ENCODE measurements at places on chromosomes 13 and 19.

GRCh38 chr13:64029343-64030093 is 2613.9 kb upstream of the PCDH20 start:
- DNase-seq = no peak

GRCh38 chr13:99215184-99215830 is 14.7 kb downstream of the UBAC2 start:
- no peak for DNase-seq

GRCh38 chr13:79805317-79805716 is 324.4 kb downstream of the NDFIP2 start:
- no peak for DNase-seq

DNA sequence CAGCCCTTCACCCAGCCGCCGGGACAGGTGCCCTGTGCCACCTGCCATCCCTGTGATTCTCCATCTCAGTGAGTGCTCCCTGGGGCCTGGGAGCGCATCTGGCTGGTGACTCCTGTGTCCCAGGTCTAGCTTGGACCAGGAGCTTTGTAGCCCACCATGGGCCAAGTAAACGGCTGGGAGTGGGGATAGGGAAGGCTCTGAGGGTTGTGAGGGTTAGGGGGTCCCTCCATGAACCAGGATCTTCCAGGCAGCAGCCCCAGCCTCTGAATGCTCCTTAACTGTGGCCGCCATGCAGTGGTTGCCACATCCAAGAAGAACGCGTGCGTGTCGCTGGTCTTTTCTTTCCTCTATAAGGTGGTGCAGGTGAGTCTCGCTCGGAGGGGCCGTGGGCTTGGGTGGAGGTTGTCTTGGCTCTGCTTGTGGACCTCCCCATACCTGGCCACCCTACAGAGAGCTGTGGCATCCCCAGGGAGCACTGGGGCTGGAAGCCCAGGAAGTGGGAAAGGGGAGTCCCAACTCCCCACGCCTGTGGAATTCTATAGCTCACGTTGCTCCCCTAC is 8.4 kb downstream of the AP1M1 start:
- no peak for DNase-seq

DNA sequence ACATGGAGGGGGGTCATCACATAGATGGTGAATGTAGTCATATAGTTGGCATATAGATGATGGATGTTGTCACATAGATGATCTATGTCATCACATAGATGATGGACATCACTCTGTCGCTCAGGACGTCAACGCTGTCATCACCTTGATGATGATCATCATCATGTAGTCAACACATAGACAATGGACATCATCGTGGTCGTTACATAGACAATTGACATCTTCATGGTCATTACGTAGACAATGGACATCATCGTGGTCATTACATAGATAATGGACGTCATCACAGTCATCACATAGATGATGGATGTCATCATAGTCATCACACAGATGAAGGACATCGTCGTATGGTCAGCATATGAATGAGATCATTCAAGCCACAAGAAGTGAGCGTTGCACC is 28.6 kb upstream of the SLC15A1 start:
- DNase-seq = no peak
